H54 (cell line): ENCODE measurements at places on chromosomes 5 and 9.

DNA sequence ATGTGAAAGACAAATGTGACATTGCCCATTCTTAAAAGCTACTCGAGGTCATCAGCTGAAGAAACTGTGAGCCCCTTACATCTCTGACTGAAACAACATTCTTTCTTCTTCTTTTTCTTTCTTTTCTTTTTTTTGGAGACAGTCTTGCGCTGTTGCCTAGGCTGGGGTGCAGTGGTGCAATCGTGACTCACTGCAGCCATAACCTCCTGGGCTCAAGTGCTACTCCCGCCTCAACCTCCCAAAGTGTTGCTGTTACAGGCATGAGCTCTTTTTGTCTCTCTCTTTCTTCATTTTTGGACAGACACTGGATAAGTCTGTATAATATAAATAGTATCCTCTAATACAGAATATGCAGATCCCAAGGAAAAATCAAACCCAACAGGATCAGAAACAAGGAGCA, 263.7 kb upstream of the KLF9 start:
- no peak for DNase-seq

- DNase-seq = no peak
Observed at GRCh38 chr9:108411632-108412031, 444.2 kb downstream of the ACTL7B start.

- no peak for DNase-seq
Observed at GRCh38 chr5:124634228-124634739, 112.2 kb downstream of the ZNF608 start.

- DNase-seq = no peak
Observed at GRCh38 chr5:164748861-164749260, 1243.4 kb downstream of the MAT2B start.

- DNase-seq = no peak
Observed at GRCh38 chr5:176438959-176439757, 9.0 kb upstream of the FAF2 start.
